ENCODE measurements at places on chromosomes 5 and 9. TPM values are rescaled to one million over a fixed set of nuclear protein-coding genes. Genes with fewer than 3 reads are reported as not detected.

INSL4 gene
- 0.29 TPM for total RNA-seq

STOM gene
- total RNA-seq = 30.7 TPM

ABLIM3 gene
- 7.8 TPM for total RNA-seq

SGCD gene
- total RNA-seq = 4.0 TPM

- no peak overlapping the region for H3K27ac ChIP-seq
- H3K27me3 ChIP-seq = no peaks in the 10 kb centered on the region
- no peaks in the 10 kb centered on the region for H3K36me3 ChIP-seq
- DNase-seq = no peak
These were observed 218.5 kb upstream of the SLC30A5 start for GRCh38 chr5:68875351-68875750.

DNA sequence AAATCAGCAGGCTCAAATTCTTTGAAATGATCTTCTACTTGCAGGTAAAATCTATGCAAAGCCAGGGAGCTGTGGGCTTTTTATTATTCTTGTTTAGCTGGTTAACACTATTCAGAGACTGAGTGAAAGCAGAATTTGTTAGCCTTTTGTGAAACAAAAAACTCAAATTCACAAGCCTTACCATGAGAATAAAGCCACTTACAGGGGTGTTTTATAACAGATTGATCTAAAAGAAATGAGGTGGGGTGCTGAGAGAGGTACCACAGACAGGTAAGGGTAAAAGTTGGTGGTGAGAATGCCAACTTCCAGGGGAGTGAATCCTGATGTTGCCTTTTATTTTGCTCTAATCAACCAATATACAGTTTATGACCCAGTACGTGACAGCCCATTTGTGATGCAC is 1585.6 kb downstream of the EFNA5 start:
- no peak for DNase-seq
- no peaks in the 10 kb centered on the region for H3K36me3 ChIP-seq
- H3K4me3 ChIP-seq = no peak overlapping the region

- H3K4me1 ChIP-seq = peaks cover 5% of the 10 kb centered on the region
- H3K36me3 ChIP-seq = no peaks in the 10 kb centered on the region
- no peak for DNase-seq
- no peak overlapping the region for H3K27ac ChIP-seq
These were observed 24.4 kb downstream of the SH3TC2 start for GRCh38 chr5:149038336-149039080.

GRCh38 chr5:83817591-83817990 is 96.9 kb upstream of the HAPLN1 start:
- H3K4me1 ChIP-seq = no peaks in the 10 kb centered on the region
- DNase-seq = no peak
- H3K36me3 ChIP-seq = no peaks in the 10 kb centered on the region
- H3K27ac ChIP-seq = no peak overlapping the region
- H3K4me3 ChIP-seq = no peak overlapping the region

DNA sequence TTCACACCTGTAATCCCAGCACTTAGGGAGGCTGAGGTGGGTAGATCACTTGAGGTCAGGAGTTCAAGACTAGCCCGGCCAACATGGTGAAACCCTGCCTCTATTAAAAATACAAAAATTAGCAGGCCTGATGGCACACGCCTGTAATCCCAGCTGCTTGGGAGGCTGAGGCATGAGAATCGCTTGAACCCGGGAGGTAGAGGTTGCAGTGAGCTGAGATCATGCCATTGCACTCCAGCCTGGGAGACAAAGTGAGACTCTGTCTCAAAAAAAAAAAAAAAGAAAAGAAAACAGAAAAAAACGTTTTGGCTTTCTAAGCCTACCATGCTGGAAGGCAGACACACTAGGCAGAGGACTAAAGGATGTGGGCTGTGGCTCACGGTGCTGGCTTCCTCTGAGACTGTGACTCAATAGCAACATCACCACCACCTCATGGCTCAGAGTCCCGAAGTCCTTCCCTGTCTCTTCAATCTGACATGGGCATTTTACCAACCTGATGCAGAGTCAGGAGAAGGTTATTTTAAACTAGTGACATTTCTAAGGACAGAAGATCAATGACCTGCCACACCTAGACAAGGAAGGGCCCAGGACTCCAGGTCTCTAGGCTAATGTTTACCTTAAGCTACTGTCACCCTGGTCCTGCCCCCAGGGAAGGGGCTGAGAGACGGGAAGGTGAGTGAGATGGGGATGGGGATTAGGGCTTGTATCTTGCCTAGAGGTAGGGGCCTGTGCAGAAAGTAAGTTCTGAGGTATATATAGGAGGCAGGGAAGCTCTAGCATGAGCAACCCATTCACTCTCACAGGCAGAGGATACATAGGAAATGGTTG is 3.7 kb downstream of the ECSCR start:
- H3K36me3 ChIP-seq = no peaks in the 10 kb centered on the region
- H3K27ac ChIP-seq = peak overlapping the region; percentile 74

GRCh38 chr5:172753101-172753500 is 17.9 kb downstream of the DUSP1 start:
- DNase-seq = no peak
- no peak overlapping the region for H3K27ac ChIP-seq
- H3K4me1 ChIP-seq = peaks cover 12% of the 10 kb centered on the region
- H3K36me3 ChIP-seq = no peaks in the 10 kb centered on the region
- no peak overlapping the region for H3K4me3 ChIP-seq

DNA sequence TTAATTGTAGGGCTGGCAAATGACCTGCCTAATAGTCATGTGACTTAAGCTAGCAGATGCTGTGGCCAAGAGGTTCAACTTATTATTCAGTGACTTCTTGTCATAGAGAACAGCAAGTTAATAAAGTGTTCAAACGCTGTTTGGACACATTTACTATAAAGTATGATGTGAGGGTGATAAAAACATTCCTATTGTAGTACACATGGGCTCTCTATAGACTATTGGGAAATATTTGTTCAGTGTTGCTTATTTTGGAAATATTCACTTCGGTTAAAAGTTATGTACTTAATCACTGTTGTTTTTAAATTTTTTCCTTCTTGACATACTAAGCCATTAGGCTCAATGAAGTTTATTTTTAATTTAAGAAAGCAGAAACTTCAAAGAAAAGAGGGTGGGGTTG is 345.0 kb downstream of the NNT start:
- no peaks in the 10 kb centered on the region for H3K27me3 ChIP-seq
- no peaks in the 10 kb centered on the region for H3K4me1 ChIP-seq
- DNase-seq = no peak

- peaks cover 12% of the 10 kb centered on the region for H3K27me3 ChIP-seq
- no peaks in the 10 kb centered on the region for H3K36me3 ChIP-seq
- H3K4me3 ChIP-seq = no peak overlapping the region
- no peak overlapping the region for H3K27ac ChIP-seq
These were observed 49.5 kb downstream of the AGXT2 start for GRCh38 chr5:34998058-34998789.

DNA sequence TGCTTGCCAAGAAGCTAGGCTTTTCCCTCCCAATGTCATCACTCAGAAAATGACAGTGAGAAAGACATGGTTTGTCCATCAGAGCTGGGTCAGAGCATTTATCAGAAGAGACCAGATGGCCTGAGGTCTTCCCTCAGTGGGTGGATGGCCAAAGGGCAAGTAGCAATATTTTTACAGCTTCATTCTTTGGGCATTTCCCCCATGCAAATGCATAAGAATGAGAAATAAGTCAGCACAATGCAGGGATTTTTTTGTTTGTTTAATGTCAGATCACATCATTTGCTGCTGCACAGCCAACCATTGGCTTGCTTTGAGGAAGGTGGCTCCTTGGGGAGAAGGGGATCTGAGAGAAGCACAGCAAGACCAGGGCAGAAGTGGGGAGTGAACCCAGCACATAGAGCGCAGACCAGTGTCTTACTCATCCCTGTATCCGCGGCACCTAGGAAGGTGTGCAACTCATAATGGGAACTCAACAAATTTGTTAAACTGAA is 209.6 kb downstream of the SEMA6A start:
- no peak for DNase-seq
- peaks cover 12% of the 10 kb centered on the region for H3K4me1 ChIP-seq
- H3K4me3 ChIP-seq = no peak overlapping the region
- peaks cover 19% of the 10 kb centered on the region for H3K27me3 ChIP-seq
- H3K36me3 ChIP-seq = no peaks in the 10 kb centered on the region

- no peak overlapping the region for H3K27ac ChIP-seq
- peaks cover 30% of the 10 kb centered on the region for H3K27me3 ChIP-seq
- H3K36me3 ChIP-seq = no peaks in the 10 kb centered on the region
These were observed 15.4 kb upstream of the UBAC1 start for GRCh38 chr9:135976531-135976930.

DNA sequence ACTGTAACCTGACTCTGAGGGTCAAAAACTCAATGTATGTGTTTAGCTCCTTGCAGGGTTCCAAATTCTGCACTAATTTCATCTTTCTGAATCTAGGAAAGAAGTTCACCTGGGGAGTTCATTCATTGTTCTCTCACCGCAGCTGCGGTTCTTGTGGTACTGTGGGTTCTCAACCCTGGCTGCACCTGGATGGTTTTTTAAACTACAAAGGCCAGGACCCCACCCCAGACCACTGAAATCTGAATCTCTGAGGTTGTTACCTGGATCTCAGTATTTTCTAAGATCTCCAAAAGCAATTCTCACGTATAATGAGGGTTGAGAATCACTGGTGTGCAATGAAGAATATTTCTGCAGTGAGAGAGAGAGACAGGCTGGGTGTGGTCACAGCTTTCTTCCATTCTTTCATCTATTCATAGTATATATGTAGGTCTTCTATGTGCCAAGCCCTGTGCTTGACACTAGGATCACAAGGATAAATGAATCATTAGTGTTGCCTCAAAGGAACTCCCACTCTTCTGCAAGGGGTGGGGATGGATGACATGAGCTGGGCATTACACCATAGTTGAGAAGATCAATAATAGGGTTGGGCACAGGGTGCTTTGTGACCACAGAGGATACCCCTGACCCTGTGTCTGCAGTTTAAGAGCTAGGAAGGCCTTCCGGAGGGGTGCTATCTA is 109.8 kb downstream of the GALNT10 start:
- no peak overlapping the region for H3K27ac ChIP-seq
- no peak for DNase-seq
- H3K4me1 ChIP-seq = peaks cover 10% of the 10 kb centered on the region
- no peaks in the 10 kb centered on the region for H3K27me3 ChIP-seq
- H3K36me3 ChIP-seq = peaks cover 10% of the 10 kb centered on the region
- no peak overlapping the region for H3K4me3 ChIP-seq

DNA sequence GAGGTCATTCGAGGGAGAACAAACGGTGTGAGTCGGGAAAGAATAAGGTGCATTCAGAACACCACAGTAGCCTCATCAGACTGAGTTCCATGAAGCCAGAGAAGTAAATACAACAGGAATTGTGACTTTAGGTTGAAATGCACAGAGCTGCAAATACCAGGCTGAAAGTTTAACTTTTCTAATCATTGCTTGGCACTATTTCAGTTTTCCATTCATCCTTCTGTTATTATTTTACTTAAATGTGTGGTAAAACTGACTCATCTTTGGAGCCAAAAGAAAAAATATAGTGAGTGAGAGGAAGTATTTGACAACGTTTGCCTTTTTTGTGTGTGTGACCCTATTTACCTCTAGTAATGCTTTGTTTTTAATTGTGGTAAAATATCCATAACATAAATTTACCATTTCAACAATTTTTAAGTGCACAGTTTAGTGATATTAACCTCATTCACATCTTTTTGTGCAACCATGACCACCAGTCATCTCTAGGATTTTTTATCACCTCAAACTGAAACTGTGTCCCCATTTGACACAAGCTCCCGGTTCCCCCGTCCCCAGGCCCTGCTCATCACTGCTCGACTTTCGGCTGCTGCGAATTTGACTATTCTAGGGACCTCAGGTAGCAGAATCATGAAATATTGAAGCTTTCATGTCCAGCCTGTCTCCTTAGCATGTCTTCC is 166.8 kb downstream of the HSD17B3 start:
- H3K4me1 ChIP-seq = peaks cover 26% of the 10 kb centered on the region
- no peaks in the 10 kb centered on the region for H3K36me3 ChIP-seq
- DNase-seq = no peak
- H3K27me3 ChIP-seq = peaks cover 14% of the 10 kb centered on the region

- H3K4me3 ChIP-seq = no peak overlapping the region
- H3K27ac ChIP-seq = peak overlapping the region; percentile 26
- no peaks in the 10 kb centered on the region for H3K36me3 ChIP-seq
- no peak for DNase-seq
- no peaks in the 10 kb centered on the region for H3K27me3 ChIP-seq
- peaks cover 15% of the 10 kb centered on the region for H3K4me1 ChIP-seq
These were observed 38.6 kb downstream of the CRB2 start for GRCh38 chr9:123394291-123395235.

DNA sequence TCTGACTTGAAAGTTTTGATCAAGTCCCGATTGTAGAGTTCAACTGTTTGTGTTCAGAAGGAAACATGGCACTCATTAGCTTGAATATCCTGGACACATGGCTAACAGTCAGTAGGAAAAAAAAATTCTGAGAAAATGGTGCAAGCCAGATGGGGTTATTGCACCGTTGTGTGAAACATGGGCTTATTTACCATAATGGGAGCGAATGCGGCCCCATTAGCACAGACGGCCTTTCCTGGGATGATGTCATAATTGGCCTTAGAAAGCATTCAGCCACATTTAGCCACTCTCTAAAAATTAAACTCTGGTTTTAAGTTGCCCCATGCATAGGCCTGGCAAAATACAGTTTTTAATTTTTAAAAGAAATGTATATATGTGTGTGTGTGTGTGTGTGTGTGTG is 112.1 kb downstream of the IRX2 start:
- peaks cover 5% of the 10 kb centered on the region for H3K4me1 ChIP-seq
- H3K27ac ChIP-seq = no peak overlapping the region
- DNase-seq = no peak
- no peaks in the 10 kb centered on the region for H3K36me3 ChIP-seq

- H3K27ac ChIP-seq = peak overlapping the region; percentile 77
- no peaks in the 10 kb centered on the region for H3K27me3 ChIP-seq
- H3K4me1 ChIP-seq = peaks cover 52% of the 10 kb centered on the region
- H3K36me3 ChIP-seq = peaks cover 17% of the 10 kb centered on the region
- H3K4me3 ChIP-seq = peak overlapping the region; percentile 71
These were observed 102.4 kb downstream of the ROR2 start for GRCh38 chr9:91847581-91848091.

- peaks cover 3% of the 10 kb centered on the region for H3K27me3 ChIP-seq
- no peak overlapping the region for H3K4me3 ChIP-seq
- no peak for DNase-seq
- H3K36me3 ChIP-seq = peaks cover 6% of the 10 kb centered on the region
These were observed 24.4 kb downstream of the ARHGAP26 start for GRCh38 chr5:142794537-142794936.

GRCh38 chr9:78091731-78092130 is 60.1 kb upstream of the GNAQ start:
- H3K4me3 ChIP-seq = no peak overlapping the region
- no peak for DNase-seq
- H3K36me3 ChIP-seq = no peaks in the 10 kb centered on the region
- H3K4me1 ChIP-seq = no peaks in the 10 kb centered on the region
- peaks cover 3% of the 10 kb centered on the region for H3K27me3 ChIP-seq

GRCh38 chr9:90995516-90995915 is 193.9 kb downstream of the SYK start:
- H3K4me1 ChIP-seq = no peaks in the 10 kb centered on the region
- peaks cover 4% of the 10 kb centered on the region for H3K36me3 ChIP-seq
- no peak overlapping the region for H3K4me3 ChIP-seq
- no peak for DNase-seq
- H3K27ac ChIP-seq = no peak overlapping the region
